Tibial nerve (tissue), 4 donors: ENCODE measurements at places on chromosomes 13 and 19.

GRCh38 chr13:27203854-27204253 is 32.2 kb upstream of the USP12 start:
- DNase-seq, result peak; percentile 15

GRCh38 chr19:38624822-38625221 is 5.8 kb downstream of the EIF3K start:
- DNase-seq, result no peak

DNA sequence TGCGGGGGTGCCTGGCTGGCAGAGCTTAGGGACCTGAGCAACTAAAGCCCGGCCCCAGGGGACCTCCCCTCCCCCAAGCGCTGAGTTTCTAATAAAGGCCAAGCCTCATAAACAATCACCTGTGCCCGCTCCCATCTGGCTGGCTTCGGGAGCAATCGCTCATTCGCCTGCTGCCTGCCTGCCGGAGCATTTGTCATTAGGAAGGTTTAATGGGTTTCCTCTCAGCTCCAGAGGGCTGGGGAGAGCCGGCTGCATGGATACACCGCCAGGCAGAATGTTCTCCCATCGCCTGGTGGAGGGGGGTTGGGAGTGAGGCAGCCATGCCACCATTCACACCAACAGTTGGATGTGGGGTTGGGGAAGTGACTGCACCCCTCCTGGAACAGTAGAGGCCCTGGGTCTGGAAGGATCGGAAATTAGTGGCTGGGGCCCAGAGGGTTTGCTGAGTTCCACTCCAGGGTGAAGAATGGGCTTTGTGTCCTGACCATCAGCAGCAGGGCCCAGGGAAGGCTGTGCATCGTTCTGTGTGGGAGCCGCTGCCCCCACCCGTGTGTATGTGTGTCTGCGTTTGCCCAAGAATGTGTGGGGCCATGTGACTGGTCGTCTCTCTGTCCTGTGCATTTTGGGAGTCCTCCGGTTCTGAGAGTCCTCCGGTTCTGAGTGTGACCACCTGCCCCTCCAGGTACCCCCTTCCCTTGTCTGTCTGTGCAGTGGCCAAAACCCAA is 15.3 kb downstream of the PIN1 start:
- no peak for DNase-seq

GRCh38 chr19:52542984-52543664 is 15.7 kb downstream of the ZNF808 start:
- no peak for DNase-seq

DNA sequence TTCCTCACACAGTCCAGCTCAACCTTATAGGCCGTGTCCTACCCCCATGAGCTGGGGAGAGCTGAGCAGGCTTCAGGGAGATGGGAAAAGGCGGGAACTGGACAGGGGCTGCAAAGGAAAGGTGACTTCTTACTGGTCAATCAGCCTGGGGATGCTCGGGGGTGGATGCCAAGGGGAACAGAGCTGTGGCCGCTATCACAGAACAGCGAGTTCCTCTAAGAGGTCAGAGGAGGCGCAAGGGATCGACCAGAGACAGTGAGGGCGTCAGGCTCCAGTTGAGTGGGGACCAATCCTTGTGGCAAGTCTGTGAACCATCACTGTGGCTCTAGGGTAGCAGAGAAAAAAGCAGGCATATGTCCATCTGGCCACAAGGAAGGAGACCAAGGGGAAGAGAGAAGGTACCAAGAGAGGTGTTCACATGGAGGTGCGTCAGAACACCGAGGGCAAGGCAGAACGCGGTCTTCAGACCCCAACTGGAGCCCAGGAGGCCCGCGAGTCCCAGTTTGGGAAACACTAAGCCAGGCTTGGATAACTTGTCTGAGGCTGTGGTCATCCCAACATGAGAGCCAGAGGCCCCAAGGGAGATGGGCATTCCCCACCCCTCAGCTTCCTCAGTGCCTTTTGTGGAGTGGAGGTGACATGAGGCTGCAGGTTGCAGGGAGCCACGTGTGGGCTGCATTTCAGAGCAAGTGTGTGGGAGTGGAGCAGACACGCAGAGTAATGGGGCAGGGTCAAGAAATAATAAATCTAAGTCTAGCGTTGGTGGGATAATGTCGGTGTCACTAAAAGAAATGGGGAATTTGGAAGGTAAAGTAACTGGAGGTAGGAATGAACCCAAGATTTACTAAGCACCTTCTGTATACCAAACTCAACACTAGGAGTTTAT is 3.9 kb downstream of the F10 start:
- no peak for DNase-seq

- no peak for DNase-seq
Measured at GRCh38 chr19:47096100-47096704, 17.4 kb downstream of the ZC3H4 start.

GRCh38 chr13:48234566-48235340 is 1.7 kb downstream of the ITM2B start:
- DNase-seq, result no peak

- no peak for DNase-seq
Measured at GRCh38 chr13:71483733-71484132, 383.3 kb downstream of the DACH1 start.

DNA sequence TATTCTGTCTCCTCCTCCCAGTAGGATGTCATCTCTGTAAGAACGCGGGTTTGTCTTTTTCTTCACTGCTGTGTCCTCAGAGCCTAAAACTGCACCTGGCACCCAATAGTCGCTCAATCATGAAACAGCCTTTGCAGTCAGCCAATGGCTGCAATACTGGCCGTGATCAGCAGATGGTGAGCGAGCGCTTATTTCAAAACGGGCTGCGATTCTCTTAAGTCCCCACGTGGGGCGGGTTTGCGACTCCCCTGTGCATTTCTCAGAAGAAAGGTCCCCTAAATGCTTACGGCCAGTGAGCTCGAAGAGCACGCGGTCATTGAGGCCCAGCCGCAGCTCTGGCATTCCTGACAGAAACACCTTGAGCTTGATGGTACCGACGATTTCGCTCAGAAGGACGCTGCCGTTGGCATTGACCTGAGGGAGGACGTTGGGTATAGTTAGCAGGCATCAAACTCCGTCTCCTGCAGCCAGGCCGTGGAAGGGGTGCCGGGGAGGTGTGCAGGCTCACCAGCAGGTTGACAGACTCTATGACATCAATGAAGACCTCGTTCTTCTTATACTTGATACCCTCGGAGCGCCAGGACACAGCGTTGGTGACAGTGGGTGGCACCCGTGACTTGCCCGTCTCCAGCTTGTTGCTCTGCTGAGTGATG is 6.0 kb downstream of the AP1M2 start:
- DNase-seq, result peak; percentile 88

DNA sequence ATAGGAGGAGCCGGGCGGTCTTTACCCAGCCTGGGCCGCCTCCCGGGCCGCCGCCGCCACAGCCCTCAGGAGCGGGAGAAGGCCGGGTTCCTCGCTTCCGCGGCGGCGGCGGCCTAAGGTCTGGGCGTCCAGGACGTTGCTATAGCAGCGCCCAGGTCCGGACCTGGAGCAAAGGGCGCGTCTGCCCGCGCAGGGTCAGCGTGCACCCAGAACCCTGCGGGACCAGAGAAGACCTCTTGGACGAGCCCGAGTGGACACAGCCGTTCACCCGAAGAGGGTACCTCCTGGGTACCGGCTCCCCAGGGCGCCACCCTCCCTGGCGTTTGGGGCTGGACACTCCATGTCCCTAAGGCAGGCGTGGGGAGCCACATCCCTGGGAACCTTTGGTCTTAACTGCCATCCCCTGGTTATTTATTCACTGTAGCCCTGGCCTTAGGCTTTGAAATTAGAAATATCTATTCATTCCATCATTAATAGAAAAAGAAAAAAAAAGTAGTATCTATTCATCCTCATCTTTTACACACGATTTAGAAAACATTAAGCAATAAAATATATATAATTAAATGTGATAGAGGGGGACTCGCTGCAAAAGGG is 2.4 kb downstream of the DZIP1 start:
- no peak for DNase-seq

DNA sequence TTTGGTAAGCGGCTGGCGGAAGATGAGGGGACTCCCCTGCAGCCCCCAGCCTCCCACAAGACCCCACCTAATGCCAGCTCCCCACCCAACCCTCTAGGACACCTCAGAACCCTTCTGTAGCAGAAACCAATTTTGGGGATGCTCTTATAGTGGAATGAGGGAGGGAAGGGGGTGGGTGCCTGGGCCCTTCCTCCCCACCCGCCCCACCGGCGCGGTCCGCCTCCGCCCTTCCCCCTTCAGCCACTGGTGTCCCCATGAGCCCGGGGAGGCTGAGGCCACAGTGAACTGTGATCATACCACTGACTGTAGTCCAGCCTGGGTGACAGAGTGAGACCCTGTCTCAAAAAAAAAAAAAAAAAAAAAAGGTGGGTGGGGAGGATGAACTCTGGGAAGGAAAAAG is 16.2 kb downstream of the TLE6 start:
- DNase-seq, result no peak

- DNase-seq, result no peak
Measured at GRCh38 chr13:86020351-86021002, 221.3 kb upstream of the SLITRK6 start.

DNA sequence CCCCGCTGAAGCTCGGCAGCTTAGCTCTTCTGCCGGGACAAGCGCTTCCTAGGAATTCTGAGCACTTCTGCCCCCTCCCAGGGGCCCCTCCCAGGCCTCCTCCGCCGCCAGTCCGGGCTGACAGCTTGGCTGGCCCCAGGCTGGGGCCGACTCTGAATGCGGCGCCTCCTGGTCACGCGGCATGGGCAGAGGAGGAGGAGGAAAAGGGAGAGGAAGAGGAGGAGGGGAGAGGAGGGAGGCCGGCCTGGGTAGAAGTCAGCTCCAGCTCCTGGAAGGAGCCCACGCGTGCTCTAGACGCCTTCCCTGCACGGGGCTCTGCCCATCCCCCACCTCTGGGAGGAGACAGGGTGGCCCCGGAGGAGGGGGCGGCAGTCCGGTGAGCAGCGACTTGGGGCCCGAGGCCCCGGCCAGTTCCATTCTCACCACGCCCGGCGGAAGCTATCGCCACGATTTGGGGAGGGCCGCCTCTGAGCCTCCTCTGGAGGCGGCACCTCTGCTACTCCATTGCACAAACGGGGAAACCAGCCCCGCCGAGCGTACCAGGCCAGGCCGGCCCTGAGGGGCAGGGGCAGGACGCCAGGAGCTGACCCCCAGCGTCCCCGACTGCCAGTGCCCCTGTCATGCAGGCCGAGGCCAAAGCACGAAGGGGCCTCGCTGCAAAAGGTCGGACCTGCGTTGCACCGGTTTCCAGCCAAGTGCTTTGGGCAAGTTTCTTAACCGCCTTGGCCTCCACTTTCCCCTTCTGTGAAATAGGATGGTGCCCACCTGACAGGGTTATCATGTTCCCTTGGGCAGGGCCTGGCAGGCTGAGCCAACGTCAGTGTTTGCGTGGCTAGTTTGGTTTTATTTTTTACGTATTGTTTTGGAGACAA is 31.6 kb downstream of the CCNE1 start:
- DNase-seq, result no peak

GRCh38 chr13:83876546-83876945 is 5.7 kb downstream of the SLITRK1 start:
- no peak for DNase-seq

DNA sequence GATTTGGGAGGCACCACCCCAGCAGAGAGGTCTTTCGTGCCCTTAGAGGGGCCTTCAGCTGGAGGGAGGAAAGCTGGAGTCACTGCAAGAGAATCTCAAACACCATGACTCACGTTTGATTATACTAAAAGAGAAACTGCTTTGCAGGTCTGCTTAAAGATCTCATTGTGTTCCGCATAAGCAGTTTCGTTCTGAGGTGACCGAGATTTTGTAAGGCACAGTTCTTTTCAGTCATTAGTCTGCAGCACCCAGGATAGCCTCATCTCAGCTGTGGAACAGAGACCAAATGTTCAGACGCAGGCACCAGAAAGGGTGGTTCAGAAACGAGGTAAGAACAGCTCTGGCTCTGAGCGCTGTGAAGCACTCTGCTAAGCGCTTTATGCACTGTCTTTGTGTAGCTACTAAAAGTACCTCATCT is 71.2 kb upstream of the GTF3A start:
- DNase-seq, result no peak

DNA sequence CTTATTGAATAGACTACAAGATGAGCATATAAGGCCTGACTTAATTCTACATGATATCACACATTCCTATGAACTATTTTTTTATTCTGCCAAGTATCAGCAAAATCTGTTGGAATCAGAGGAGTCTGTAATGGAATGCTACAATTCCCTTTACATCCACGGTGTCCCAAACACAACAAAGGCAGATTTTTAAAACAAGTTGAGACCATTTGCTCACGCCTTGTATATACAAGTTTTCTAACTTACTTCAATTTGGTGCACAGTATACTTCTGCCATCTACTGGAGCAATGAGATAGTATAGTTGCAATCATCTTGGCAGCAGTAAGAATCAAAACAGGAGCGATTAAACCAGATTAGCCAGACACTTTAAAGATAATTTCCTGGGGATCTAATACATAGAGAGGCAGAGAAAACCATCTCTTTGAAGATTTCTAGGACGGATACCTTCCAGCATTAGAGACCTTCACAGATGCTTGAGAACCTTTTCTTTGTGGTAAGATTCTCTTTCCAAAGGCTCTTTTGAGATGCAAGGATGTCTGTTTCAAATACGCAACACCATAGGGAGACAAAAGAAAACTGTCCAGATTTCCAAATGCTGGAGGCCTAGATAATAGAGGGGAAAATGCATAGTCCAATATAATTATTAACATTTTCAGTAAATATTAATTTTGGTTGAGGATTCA is 302.0 kb upstream of the MIR17HG start:
- no peak for DNase-seq
